ENCODE measurements at places on chromosomes 7 and 10.

DNA sequence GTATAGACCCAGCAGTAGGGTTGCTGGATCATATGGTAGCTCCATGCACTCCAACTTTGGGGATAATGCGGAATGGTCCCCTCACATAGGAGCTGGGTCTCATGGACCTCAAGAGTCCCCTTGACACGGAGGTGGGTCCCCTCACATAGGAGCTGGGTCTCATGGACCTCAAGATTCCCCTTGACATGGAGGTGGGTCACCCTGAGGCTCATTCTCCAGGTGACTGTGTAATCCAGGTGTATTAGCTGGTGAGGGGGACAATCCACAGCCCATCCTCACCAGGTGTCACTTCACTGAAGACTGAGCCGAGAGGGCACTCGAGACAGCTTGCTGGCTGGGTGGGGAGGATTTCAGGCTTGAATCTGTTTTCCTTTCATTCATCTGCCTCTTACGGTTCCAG lies 121.9 kb downstream of the PTPN20 start:
- DNase-seq: peak; percentile 34

- DNase-seq: no peak
Observed at GRCh38 chr7:15764010-15764409, 77.5 kb upstream of the MEOX2 start.

GRCh38 chr10:11393858-11394257 lies 217.6 kb downstream of the USP6NL start:
- DNase-seq: no peak

DNA sequence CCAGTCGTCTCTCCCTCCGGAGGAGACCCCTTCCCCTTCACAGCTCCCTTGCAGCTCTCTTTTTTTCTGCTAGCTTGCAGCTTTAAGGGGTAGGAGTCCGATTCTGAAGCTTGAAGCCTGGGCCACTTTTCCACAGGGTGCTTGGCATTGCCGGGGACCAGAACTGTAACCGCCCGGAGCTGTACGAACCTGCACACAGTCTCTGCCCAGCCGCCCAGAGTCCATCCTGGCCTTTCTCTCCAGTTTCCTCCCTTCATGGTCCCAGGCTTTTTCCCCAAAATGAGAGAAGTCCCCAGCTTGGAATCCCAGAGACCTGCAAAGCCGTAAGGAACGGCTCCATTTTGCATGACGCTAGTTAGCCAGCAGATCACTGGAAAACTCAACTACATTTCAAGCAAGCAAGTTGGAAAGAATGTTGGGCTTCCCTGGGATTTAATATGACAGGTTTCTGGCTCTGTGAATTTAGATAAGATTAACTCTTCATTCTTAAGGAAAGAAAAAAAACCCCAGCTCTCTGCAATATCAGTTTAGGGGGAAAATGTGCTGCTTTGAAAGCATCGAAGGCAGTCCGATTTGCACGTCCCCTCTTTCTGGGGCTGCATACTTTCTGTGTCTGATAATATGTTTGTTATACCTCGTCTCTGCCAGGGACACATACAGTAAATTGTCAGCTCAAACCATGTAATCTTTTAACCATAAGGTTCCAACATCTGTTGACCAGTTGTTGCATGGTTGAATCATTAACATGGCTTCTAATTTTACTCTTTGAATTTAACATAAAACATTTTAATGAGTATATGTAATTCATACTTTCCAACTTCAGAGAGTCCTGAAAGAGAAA lies 190.0 kb upstream of the LYZL2 start:
- DNase-seq: no peak

- DNase-seq: no peak
Observed at GRCh38 chr7:144854839-144855424, 19.1 kb upstream of the TPK1 start.

DNA sequence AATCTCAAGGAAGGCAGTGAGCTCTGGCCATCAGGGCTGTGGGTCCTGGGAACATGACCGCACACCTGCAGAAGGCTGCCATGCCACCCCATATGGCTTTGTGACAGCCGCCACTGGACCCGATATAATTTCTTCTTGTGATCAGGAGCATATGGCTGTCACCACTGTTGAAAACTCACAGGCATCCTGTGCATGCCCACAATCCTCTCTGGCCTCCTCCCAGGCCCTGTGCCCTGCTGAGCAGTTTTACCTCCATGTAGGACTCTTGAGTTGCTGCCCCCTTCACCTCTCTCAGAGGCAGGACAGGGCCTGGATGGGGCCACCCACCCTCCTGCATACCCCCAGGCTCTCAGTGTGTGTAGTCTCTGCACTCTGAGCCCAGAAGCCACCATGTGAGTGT lies 391.9 kb upstream of the AKR1E2 start:
- DNase-seq: no peak

GRCh38 chr10:72954230-72954595 lies 393 bp downstream of the PLA2G12B start:
- no peak for DNase-seq

GRCh38 chr10:1594372-1595241 lies 142.7 kb downstream of the ADARB2 start:
- DNase-seq: no peak

- DNase-seq: no peak
Observed at GRCh38 chr7:42194238-42194637, 42.8 kb downstream of the GLI3 start.

DNA sequence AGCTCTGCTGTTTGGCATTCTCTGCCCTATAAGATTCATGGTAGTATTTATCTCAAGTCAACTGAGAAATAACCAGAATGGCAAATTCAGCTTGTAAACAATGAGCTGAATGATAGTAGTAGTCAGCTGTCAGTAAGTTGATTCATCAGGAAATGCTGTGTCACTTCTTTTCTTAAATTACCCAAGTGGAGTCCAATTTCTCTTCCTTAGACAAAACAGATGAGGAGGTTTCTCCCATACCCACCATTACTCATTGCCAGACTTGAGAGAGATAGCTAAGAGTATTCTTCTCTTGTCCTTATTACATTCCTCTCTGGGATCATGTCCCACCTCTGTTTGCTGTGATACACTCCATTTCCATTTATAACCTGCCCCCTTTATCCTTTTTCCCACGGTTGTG lies 159.8 kb upstream of the STEAP1 start:
- DNase-seq: no peak

Data from tibial artery (tissue), 4 donors.